ENCODE measurements at places on chromosomes 3 and 15.

DNA sequence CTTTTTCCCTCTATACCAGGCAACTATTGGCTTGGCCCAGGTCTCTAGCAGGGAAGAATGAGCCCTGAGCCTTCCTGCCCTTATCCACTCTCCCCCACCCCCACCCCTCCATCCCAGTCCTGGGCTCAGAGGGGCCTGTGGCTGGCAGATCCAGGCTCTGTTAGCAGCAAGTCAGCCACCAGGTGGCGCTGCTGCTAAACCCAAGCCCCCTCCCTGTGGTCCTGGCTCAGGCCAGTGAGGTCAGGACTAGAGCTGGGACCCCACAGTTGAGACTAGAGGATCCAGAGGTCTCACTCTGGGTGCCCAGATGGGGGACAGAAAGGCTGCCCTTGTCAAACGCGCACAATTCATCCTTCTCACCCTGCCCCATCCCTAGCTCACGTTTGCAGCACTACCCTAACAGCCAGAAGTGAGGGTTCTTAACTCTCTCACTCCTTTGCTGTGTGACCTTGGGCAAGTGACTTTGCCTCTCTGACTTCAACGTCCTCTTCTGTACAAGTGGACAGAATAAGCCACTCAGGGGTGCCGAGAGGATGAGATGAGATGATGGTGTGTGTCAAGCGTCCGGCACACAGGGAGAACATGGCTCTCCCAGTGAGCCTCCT is 46.8 kb upstream of the SLC6A1 start:
- DNase-seq: peak; percentile 4

DNA sequence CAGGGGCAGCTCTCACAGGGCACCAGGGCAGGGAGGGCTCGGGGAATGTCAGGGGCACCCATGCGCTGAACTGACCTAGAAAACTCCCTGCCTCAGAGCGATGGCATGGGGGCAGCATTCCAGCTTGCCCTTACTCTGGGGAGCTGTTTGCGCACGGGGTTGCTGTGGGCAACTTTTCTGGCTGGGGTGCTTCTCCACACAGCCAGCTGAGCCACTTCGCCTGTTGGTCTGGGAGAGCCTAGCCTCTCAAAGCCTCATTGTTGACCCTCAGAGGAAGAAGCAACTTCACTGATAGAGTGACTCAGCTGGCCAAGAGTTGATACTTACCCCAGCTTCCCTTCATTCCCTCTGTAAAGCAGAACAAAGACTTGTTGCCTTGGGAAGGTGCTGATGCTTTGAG is 42.6 kb upstream of the MRPS22 start:
- DNase-seq: no peak

GRCh38 chr3:18444595-18445400 is 19.7 kb upstream of the SATB1 start:
- peak; percentile 57 for DNase-seq

- DNase-seq: no peak
These were observed 35.0 kb downstream of the ACAP2 start for GRCh38 chr3:195407531-195408409.

DNA sequence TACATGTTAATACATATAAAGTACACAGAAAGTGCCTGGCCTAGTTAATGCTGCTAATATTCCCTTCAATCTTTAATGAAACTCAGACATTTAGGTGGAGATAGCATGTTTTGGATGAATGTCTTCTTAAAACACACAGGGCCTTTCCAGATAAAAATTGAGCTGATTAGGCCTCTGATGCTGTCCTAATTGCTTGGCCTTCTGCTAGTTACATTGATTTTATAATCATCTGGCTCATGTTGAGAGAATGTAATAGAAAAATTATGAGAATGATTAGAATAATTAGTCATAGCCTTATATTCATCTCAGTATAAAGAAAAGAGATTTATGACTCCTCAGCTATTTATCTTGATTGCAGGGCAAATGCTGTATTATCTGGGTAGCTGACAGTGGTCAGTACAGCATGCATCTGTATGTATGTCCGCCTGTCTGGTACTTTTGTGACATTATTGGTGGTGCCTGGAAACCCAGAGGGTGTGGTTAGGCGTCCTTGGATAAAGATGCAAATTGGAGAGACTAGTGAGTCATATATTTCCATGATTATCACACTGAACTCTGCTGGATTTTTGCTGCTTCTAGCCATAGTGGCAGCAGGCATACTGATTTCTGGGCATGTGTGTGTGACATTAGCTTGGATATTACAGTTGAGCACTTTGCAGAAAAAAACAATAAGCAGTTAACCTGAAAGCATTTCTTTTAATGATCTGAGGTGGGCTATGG is 120.8 kb downstream of the FEZF2 start:
- DNase-seq: no peak

GRCh38 chr3:64961301-64961700 is 273.5 kb upstream of the ADAMTS9 start:
- DNase-seq: no peak

- no peak for DNase-seq
These were observed 455.4 kb downstream of the RAP2B start for GRCh38 chr3:153617463-153617862.

DNA sequence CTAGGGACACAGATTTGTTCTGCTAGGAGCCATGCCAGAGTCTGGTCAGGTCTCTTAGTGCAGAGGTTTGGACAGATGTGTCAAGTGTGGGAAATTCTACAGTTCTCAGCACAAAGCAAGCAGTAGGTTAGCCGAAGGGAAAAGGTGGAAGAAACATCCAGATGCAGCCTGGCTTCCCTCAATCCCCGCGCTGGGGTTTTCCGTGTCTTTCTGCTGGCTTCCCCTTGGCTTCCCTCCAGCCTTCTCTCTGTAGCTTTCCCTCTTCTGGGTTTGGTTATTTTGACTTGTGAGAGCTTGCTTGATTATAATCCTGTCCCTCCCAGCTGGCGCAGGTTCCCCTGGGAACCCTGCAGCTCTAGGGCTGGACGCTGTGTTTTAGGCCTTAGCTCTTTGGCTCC is 4.1 kb downstream of the TF start:
- no peak for DNase-seq

Measured in activated T-cell treated with anti-CD3 and anti-CD28 coated beads for 4 hours (primary cell).